ENCODE measurements at places on chromosomes 16 and 17.

GRCh38 chr17:44061446-44061845 is 5.0 kb downstream of the LSM12 start:
- DNase-seq = no peak

- DNase-seq = no peak
Measured at GRCh38 chr16:4330277-4330874, 14.5 kb downstream of the GLIS2 start.

GRCh38 chr16:71425746-71426068 is 16.1 kb downstream of the TLE7 start:
- no peak for DNase-seq

- no peak for DNase-seq
Measured at GRCh38 chr17:78249074-78249817, 17.8 kb downstream of the TMEM235 start.

GRCh38 chr17:81125573-81126081 is 39.7 kb upstream of the PVALEF start:
- no peak for DNase-seq

DNA sequence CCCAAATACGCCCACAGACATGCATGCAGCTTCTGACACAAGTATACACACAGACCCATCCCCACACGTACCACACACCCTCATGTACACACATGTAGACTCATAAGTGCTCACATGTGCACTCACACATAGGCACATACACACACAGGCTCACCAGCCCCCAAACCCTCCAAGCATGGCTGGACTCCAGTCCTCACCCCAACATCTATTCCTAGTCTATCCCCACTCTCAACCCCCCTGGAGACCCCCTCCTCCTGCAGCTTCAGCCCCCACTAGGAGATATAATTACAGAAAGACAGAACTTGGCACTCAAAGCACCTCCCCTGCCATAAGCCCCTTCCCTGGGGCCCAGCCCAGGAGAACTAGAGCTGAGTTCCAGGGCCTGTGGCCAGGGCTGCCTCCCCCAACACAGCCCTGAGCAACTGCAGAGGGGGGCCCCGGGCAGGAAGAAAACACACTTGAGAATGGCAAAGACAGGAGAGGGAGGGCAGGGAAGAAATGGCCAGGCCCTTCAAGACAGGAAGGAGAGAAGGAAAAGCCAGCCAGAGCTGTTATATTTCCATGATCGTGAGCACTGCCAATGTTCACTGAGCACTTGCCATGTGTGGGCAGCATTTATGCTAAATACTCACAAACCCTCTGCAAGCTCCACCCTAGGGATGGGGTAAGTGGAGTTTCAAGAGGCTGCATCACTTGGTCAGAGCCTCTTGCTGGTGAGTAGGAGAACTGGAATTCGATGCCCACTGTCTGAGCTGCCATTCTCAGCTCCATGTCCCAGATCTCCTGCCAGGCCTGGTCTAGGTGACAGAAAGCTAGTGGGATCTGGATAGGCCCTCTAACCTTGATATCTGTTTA is 224.5 kb downstream of the ZNF423 start:
- DNase-seq = no peak

GRCh38 chr16:12207939-12208338 is 231.4 kb downstream of the SNX29 start:
- DNase-seq = no peak

- no peak for DNase-seq
Measured at GRCh38 chr16:69725480-69726312, 664 bp downstream of the NQO1 start.

DNA sequence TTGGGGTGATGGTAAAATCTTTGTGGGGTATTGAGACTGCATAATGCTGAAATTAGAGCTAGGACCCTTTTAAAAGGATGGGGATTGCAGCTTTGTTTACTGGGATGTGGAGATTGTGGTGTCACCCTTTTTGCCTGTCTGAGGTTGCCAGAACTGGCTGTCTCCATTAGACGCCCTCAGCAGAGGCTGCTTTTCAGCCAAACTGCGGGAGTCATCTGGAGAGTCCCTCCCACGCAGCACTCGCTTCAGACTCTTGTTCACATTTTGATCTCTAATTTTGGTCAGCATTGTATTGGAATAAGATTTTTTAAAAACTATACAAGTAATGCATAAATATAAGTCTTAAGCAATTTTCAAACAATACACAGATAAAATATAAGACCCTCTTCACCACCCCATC is 27.9 kb upstream of the JPT2 start:
- no peak for DNase-seq

GRCh38 chr16:89574681-89575246 is 794 bp upstream of the CPNE7 start:
- DNase-seq = no peak

DNA sequence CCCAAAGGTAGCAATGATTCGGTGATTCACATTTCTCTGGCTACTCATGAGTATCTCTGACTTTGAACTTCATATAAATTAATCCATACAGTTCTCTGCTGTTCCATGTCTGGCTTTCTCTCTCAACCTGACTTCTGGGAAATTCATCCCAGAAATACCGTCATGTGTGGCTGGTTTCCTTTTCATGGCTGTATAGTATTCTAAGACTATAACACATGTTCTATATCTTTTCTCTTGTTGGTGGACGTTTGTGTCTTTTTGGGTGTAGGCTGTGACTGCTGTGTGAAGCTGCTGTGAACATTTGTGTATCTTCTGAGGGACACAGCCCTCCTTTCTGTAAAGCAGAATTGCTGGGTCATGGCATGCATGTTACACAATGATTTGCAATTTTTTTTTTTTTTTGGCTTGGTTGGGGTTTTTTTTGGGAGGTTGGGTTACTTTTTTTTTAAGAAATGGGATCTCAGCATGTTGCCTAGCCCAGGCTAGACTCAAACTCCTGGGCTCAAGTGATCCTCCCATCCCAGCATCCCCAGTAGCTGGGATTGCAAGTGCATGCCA is 6.3 kb downstream of the TTYH2 start:
- no peak for DNase-seq

GRCh38 chr17:1179818-1180742 is at the start of gene ABR:
Gene ABR (minus strand): TSS chr17:1179981. CDS start chr17:1179727, 254 bp downstream.
- no peak for DNase-seq

DNA sequence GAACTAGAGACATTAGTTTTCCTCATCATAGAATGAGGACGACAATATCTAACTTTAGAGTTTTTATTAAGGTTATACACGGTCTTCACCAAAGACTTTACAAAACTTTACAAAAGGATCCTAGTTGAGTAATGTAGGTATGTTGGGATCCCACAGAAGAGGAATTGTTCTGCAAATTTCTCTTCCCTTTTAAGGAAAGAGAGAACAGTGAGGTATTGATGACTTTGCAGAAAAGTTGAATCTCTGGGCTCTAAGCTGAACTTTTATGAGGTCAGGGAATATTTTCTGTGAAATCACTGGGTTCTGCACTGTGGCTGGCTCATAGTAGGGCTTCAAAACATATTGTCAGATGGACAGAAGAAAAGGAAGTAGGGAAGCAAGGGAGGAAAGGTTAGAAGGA is 89.8 kb upstream of the PIRT start:
- DNase-seq = no peak

GRCh38 chr17:681738-682529 is 32.7 kb downstream of the VPS53 start:
- no peak for DNase-seq

- DNase-seq = peak; percentile 67
Measured at GRCh38 chr16:54654429-54654828, 276.2 kb upstream of the IRX5 start.

DNA sequence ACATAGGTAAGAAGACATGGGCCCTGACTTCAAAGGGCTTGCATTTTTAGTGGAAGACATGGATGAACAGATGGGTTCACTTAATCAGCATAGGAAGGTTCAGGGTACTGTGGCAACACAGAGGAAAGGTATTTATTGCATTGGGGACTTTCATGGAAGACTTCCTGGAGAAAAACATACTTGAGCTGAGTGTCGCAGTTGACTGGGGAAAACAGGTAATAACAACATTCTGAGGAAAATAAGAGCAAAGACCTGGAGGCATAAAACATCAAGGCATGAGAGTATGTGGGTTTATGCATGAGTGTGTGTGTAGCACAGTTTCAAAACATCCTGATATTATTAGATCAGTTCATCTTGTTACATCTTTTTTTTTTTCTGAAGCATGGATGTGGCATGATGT is 82.7 kb downstream of the MAP2K6 start:
- peak; percentile 4 for DNase-seq

DNA sequence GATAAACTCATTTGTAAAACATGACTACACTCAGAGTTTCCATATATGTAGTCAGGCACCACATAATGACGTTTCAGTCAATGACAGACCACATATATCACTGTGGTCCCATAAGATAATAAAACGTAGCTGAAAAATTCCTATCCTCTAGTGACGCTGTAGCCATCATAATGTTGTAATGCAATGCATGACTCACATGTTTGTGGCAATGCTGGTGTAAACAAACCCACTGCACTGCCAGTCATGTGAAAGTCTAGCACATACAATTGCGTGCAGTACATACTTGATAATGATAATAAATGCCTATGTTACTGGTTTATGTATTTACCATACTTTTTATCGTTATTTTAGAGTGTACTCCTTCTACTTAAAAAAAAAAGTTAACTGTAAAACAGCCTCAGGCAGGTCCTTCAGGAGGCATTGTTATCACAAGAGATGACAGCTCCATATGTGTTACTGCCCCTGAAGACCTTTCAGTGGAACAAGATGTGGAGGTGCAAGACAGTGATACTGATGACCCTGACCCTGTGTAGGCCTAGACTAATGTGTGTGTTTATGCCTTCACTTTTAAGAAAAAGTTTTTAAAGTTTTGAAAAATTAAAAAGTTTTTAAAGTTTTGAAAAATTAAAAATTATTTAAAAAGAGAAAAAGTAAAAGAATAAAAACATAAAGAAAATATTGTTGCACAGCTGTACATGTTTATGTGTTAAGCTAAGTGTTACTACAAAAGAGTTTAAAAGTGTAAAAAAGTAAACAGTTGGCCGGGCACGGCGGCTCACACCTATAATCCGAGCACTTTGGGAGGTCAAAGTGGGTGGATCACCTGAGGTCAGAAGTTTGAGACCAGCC is 9.0 kb downstream of the STAT5B start:
- no peak for DNase-seq

GRCh38 chr17:21193031-21193430 is 20.9 kb downstream of the TMEM11 start:
- no peak for DNase-seq

GRCh38 chr17:45088741-45089140 is 27.6 kb downstream of the NMT1 start:
- DNase-seq = no peak

- DNase-seq = no peak
Measured at GRCh38 chr16:78269256-78269655, 169.8 kb downstream of the WWOX start.

DNA sequence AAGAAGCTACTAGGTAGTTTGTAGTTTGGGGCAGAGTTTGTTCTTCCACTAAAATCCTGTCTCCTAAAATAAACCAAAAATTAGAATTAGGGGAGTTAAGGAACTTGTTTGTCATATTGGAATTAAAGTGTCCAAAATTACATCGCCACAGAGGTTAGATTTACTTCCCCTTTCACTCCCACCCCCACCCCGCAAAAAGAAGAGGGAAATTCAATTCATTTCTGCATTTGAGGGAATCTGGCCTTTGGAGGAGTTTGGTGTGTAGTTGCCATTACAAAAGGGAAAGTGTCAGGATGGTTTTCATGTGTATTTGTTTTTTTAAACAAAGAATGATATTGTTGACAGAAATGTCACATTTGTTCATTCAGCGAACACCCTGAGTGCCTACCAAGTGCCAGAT is 5.8 kb downstream of the TMEM97 start:
- no peak for DNase-seq

GRCh38 chr17:39000021-39000601 is 32.9 kb upstream of the FBXO47 start:
- DNase-seq = no peak

GRCh38 chr16:22161999-22162655 is at the start of gene SDR42E2:
Gene SDR42E2 (plus strand): TSS chr16:22162506. CDS start chr16:22165583, 3,077 bp downstream.
- DNase-seq = no peak

GRCh38 chr16:25747160-25747758 is 55.5 kb downstream of the HS3ST4 start:
- no peak for DNase-seq

DNA sequence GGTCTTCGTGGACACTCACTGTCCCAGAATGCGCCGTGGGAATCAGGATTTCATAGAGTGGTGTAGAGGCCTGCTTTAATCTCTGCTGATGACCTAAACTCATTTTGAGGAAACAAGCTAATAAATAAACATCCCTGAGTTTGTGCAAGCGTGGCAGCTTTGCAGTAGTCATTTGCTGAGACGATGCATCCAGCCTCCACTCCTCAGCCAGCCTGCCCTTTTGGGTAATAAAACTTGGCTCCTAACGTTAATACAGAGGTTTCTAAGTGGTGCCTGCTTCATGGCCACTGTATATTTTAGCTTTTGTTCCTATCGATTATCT is 1.3 kb downstream of the DGKE start:
- no peak for DNase-seq

DNA sequence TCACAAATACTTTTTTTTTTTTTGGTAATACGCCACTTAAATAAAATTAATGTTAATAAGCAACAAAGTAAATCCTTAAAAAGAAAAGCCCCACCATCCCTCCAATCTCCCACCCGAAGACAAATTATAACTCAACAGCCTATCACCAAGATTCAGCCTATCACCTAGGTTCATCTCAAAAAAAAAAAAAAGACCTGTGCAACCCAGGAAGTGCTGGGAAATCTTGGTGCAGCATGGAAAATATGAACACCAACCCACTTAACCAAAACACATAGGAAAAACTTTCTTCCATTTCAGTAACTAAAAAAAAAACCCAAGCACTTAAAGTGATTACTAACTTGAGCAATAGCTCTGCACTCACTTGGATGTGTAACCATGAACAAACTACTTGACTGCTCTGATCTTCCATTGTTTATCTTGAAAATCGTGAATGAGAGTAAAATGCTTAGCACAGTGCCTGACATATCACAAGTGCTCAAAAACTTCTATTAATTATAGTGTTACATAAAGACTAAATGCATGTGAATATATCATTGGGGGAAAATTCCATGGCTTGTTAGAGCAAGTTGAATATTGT is 90.4 kb downstream of the STH start:
- DNase-seq = no peak

DNA sequence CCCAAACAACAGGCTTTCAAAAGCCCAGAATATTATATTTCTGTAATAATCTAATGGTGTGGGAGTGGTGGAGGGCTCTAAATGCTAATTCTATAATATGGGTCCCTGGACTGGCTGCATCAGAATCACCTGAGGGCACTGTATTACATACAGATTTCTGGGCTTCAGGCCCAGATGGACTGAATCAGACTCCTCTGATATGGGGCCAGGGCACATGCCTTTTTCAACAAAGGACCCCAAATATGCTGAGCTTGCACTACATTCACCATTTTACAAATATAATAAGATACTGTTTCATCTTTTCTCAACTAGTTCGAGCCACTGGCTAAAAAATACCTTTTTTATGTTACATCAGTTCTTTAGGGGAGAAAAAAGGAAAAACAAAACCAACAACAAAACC is 309.7 kb downstream of the MAP2K6 start:
- no peak for DNase-seq

DNA sequence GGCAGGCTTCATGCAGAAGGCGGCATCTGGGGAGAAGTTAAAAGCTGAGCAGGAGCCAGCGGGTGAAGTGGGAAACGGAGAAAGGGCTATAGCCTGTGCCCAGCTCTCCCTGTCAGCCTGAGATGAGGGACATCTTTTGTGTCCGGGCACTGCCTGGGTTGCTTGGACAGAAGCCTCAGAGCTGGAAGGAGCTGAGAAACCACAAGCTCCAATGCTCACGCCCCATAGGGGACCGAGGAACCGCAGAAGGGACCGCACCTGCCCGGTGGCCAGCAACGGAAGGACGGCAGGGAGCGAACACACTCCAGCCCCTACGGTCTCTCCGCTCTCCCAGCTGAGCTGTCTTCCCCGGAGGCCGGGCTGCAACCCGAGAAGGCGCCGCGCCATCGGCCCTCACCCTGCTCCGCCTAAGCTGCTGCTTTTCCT is 175.8 kb downstream of the NPIPB11 start:
- DNase-seq = no peak

All from DMS79 (cell line).